ENCODE measurements at places on chromosomes 2 and 18. TPM values are rescaled to one million over a fixed set of nuclear protein-coding genes. Genes with fewer than 3 reads are reported as not detected.

DNA sequence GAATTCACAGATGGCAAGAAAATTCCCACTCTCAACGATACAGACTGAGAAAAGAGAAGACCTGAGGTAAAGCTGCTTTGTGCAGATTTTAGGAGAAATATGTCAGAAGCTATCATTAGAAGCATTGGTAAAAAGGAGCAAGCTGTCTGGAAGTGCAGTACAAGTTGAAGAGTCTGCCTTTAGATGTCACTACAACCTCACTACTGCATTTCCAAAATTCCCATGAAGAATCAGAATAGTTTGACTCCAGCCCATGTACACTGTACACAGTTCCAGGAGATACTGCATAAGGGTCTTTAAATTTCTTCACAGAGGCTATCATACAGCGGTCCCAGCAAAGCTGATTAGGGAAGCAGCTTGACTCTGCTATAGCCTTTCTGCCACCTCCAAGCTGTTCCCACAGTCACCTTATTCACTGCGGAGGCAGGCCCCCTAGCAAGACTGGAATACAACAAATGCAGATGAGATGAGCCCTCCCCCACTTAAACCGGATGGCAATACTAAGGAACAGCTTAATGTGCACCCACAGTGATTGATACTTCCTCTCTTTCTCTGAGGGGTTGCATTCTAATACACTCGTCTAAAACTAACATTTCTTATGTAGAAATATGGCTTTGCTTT, 527.4 kb downstream of the TMEM182 start:
- DNase-seq = no peak

DNA sequence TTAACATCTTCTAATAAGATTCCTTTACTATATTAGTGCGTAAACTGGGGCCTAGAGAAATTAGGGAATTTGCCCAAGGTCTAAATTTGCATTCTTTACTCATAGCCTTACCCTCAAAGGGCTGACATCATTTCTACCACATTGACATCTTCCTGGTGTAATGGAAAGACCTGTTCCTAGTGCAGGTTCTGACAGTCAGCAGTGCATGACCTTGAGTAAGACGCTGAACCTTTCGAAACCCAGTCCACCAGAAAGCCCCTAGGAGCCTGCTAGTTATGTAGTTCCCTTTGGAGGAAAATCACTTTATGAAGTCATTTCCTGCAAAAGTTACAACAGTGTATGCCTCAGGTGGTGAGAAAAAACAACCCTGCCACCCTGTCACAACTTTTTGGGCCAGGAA, 388.3 kb downstream of the TNS1 start:
- no peak for DNase-seq

DNA sequence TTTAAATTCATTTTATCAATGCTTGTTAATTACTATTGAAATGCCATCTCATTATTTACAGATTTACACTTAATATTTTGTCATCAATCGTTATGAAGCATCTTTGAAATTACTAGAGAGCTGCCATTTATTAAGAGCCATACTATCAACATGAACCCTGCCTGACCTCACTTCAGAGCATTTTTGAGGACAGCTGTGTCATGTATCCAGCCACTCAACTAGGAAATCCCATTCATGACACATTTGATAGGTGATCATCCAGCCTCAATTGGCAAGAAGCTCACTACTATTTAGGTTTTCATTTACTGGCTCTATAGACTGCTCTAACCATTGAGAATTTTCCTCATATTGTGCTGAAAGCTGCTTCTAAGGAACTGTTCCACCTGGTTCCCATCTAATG, 40.6 kb upstream of the TLK1 start:
- no peak for DNase-seq

- no peak for DNase-seq
These were observed 531.5 kb downstream of the TNS1 start for GRCh38 chr2:217471319-217471718.

DNA sequence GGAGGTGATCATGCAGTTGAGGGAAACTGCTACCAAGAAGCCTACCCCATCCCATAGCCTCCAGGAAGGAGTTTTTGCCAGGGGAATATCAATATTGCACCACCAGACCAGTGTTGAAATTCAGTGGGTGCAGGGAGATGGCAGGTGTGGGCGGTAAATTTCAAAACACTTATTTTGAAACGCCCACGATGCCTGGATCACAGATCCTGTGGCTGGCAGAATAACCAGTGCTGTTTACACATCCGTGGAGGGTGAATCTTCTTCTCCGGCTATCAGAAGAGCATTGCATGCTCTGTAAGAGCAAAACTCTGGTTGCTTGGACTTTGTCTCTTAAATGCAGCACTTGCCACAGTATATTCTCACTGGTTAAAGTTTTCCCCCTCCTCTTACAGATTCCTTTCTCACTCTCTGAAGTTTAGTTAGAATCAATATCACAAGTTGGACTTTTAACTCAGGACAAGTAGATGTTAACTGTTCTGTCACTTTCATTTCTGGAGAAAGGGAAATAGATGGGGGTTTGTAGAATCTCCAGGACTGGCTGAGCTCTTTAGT, 70.5 kb upstream of the ZCCHC2 start:
- DNase-seq = no peak

DNA sequence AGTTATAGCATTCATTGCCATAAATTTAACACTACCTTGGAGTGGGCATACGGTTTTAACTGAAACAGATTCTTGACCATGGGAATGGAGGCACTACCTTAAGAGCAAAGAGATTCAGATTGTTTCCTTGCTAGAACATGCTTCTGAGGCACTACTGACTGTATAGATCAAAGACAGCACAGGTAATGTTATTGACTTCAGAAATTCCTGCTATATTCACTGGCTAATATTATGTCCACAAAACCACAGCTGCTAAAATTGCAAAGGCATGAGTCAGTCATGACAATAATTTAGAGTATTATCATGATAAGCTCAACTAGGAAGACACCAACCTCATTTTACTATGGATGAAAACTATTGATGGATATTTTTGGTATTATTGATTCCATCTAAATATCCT, 39.4 kb downstream of the SLC8A1 start:
- DNase-seq = no peak

DNA sequence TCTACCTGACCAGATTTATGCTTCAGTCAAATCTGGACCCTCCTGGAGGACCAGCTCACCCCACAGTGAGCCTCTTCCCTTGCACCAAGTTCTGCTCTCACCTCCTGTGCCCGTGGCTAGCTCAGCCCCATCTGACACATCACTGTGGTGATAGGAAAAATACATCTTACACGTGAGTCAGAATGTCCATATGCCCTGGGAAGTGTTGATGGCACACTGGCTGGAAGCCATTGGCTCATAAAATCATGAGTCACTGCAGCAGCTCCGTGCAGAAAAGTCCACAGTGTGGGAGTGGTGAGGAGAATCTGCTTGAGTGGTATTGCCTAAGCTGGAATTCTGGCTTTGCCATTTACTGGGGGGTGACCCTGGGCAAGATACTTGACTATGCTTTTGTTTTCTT, 42.6 kb upstream of the RAPGEF4 start:
- DNase-seq = peak; percentile 98

GRCh38 chr2:126793885-126794613, 104.6 kb upstream of the TEX51 start:
- DNase-seq = no peak

- no peak for DNase-seq
These were observed 53.9 kb downstream of the NGEF start for GRCh38 chr2:232959139-232959538.

GRCh38 chr2:215879977-215880940, 133.1 kb downstream of the MREG start:
- DNase-seq = no peak

DNA sequence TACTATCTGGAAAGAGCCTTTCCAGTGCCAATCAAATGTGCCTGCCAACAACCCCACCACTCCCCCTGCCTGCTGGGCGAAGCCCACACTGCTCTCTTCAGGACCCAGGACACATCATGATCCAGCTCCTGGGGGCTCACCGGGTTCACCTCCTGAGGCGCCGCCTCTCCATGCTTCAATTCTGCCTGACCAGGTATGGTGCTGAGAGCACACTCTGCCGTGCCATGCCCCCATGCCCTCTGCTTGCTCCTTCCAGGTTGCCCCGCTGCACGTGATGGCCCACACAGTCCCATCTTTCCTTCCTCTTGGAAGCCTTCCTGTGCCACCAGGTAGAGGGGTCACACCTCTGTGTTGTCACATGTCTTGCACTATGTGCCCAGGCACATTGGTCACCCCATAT, 47.5 kb downstream of the ASB18 start:
- DNase-seq = no peak

GRCh38 chr2:156189143-156189542, 143.4 kb downstream of the NR4A2 start:
- no peak for DNase-seq

GRCh38 chr2:8819194-8819593, 18.2 kb downstream of the KIDINS220 start:
- DNase-seq = no peak

DNA sequence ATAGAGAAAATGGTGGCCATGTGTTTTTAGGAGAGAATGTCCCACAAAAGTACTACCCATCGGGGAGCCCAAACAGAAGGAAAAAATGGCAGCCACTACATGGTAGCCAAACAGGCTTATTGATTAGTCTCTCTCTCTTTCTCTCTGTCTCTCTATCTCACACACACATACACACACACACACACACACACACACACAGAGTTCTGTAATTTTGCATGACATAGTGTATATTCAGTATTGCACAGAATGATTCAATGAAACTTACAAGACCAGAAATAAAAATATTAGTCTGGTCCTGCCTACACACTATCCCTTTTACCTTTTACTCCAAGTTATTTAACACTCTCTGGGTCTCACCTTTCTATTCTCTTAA, 124.8 kb upstream of the SLC39A10 start:
- DNase-seq = no peak

DNA sequence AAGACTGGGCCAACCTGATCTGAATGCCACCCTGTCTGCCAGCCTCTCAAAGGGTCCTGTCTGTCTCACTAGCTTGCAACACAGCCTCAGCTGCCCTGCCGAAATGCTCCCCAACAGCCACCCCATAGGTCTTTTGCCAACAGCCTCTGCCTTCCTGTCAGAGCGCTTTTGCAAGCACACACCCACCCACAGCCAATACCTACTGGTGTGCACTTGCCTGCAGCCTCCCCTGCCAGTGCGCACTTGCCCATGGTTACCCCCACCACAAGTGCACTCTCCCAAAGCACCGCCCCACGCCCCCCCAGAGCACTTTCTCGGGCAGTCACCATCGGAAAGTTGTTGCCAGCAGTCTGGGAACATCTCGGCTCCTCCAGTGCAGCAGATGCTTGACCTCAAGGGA, 48.6 kb downstream of the RTTN start:
- DNase-seq = no peak

GRCh38 chr18:63213936-63214671, 105.5 kb downstream of the BCL2 start:
- no peak for DNase-seq

GRCh38 chr2:24121066-24121465, 2.1 kb downstream of the PFN4 start:
- DNase-seq = no peak

- no peak for DNase-seq
These were observed 68.7 kb downstream of the CDC42EP3 start for GRCh38 chr2:37602702-37603101.

DNA sequence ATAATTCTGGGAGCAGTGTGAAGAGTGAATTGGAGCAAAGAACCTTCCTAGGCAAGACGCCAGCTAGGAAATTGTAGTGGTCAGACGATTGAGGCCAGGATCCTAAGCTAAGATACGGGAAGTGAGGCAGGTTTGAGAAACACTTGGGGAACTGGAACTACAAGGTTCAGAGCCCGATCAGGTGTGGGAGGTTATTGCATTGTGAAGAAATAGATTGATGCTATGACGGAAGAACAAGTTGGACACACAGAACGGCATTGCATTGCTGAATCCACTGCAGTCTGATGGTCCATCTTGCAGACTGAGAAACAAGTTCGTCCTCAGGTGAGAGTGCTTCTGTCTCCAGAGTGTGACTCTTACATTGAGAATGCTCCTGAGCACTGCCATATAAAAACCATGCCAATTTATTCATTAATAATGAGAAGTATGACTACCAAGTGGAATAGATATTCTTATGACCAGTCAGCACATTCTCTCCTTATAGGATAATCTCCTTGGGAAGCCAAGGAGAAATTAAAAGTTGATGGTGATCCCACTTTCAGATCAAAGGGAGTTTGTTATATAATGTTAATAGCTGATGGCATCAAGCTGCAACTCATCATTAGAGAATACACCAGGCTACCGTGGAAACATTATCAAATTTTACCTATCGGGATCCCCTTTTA, 30.9 kb downstream of the ANTXR1 start:
- no peak for DNase-seq

Gene METTL8
- polyA plus RNA-seq = 16.2 TPM

Gene KIAA2012
- 0.13 TPM for polyA plus RNA-seq

Gene STPG4
- 0.06 TPM for polyA plus RNA-seq

Gene PKDCC
- polyA plus RNA-seq = 6.6 TPM

Gene MC4R
- not detected for polyA plus RNA-seq

Gene NYAP2
- not detected for polyA plus RNA-seq

Gene G6PC2
- polyA plus RNA-seq = not detected

Gene CCDC74A
- 14.1 TPM for polyA plus RNA-seq

Gene DARS1
- 44.0 TPM for polyA plus RNA-seq

Gene CCDC85A
- 3.1 TPM for polyA plus RNA-seq
